ENCODE measurements at places on chromosomes 6 and 20.
A peak's percentile ranks its signal among the peaks of the same experiment; 100 is the strongest.

DNA sequence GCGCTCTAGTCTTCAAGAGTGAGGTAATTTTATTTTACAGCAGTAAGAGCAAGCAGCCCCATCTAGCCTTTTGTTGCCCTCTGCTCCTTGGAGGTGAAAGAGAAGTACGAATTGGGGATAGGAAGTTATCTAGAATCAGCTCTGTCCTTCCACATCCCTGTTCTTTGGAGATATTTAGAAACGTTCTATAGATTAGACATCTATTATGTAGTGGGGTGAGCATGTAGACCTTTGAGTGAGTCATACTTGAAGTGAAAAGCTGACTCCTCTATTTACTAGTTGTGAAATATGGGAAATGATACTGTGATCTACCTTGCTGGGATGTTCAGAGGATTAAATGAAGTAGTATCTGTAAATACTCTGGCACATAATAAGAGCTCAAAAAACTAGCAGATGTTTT is 36.0 kb upstream of the SLC35D3 start:
- no peak for DNase-seq

- DNase-seq, result no peak
These were observed 3.1 kb upstream of the LAMA5 start for GRCh38 chr20:62370115-62370806.

- DNase-seq, result no peak
These were observed 123.9 kb downstream of the MAP3K4 start for GRCh38 chr6:161115468-161115867.

DNA sequence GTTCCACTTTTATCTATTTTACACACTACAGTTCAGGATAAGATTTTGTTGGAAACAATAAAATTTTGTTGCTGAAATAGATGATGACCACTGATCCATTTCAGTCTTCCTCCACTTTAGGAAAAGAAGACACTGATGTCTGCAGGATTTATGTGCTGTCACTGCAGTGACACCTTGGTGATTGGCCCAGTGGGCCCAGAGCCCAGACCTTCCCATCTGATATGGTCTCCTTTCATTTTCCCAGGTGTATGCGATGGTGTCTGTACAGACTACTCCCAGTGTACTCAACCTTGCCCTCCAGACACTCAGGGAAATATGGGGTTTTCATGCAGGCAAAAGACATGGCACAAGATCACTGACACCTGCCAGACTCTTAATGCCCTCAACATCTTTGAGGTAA is 19.6 kb upstream of the ADGRF4 start:
- no peak for DNase-seq

DNA sequence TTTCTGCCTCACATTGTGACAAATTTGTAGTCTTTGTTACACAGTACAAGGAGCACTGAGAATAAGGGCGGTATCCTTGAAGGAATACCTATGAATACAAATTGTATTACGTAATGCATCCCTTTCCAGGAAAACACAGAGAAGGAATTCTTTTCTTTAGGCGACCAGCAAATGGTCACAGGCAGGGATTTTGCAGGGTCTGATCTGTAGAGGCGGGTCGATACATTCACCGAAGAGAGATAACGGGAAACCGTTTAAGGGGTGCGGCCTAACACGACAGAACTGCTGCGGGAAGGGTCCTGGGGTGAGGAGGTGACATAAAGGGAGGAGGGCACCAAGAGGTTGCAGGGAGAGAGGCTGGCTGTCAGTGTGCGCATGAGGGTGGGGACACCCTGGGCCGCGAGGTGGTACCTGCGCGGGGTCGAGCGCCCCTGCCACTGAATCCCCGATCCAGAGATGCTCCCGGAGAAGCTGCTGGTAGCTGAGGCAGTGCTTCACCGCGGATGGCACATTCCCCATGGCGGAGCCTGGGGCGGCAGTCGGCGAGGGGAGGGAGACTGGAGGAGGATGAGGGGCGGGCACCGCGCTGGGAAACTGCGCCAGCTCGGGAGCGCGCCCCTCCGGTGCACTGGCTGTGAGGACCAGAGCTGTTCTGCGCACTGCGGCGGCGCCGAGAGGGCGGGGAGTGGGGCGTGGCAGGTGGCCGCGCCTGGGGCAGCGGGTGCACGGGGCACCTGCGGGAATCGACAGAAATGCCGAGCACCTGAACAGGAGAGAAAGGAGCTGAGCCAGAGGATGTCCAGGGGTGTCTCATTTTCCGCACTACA is at the start of gene HMGCLL1:
Gene HMGCLL1, minus strand, starts transcription at position 656 of the 827 bp plus-strand sequence. Its CDS starts 137 bp downstream, at position 519.
- peak; percentile 63 for DNase-seq
